ENCODE measurements at places on chromosomes 4 and X. TPM values are rescaled to one million over a fixed set of nuclear protein-coding genes. Genes with fewer than 3 reads are reported as not detected.

BCORL1 gene
- total RNA-seq = 0.28 TPM

RHOXF1 gene
- not detected for total RNA-seq

DNA sequence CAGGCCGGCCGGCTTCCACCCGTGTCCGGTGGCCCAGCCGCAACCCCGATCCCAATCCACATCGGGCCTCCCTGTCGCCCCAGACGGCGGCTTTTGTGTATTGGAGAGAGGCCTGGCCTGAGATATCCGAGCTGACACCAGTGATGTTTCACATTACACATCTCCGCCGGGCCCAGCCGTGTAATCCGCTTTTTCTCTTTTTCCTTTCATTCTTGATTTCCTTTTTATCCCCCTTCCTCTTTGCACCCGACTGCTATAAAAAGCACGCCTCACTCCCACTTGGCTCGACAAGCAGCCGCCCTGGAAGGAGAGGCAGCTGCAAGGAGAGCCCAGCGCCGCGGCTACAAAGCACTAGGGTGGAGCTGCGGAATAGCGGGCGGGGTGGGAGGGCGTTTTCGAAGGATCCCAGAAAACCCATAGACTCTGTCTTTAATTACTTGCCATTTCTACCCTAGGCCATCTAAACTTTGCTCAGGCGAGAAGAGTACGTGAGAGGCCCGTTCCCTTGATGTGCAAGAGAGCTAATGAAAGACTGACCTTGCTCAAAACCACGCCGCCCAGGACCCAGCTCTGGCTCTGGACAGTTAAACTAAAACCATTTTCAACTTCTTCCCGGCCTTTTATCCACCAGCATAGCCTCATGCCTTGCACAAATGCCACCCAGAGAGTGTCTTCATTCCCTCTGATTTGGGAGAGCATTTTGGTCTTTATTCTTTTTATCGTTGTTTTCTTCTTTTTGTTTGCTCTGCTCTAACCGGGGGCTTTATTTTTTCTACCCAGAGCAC lies 3.2 kb downstream of the PITX2 start:
- no peak for DNase-seq
- H3K27ac ChIP-seq = no peak overlapping the region
- no peaks in the 10 kb centered on the region for H3K4me1 ChIP-seq
- H3K27me3 ChIP-seq = peaks cover 78% of the 10 kb centered on the region
- H3K36me3 ChIP-seq = no peaks in the 10 kb centered on the region

DNA sequence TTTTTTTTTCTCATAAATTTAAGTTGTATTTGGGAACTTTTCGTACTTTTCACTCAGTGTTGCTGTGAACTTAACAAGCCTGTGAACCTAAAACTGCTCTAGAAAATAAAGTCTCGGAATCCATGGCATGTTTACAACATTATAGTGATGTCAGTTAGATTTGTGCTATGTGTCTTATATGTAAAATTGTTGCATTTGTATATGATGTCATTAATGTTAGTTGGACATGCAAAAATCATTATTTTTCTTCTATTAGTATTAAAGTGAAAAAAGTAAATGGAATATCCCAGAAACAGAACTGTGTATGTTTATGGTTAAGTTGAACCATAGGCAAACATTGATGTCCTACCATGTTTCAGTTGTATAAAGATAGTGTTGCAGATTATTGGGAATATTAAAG lies 85.2 kb downstream of the STIM2 start:
- no peaks in the 10 kb centered on the region for H3K36me3 ChIP-seq
- H3K4me1 ChIP-seq = no peaks in the 10 kb centered on the region
- H3K4me3 ChIP-seq = no peak overlapping the region
- no peak for DNase-seq
- H3K27me3 ChIP-seq = no peaks in the 10 kb centered on the region

DNA sequence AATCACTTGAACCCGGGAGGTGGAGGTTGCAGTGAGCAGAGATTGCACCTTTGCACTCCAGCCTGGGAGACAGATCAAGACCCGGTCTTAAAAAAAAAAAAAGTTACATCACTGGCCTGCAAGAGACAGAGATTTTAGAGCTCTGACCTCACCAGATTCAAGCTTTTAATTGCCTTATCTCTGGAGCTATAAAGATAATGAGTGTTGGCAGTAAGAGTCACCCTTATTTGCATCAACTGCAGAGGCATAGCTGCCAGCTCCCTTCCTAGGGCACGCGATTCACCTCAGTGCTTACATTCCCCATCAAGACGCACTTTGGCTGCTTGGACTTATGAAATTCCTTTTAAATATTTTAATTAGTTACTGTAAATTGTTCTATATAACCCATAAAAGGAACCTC lies 12.5 kb upstream of the SPATA4 start:
- no peak overlapping the region for H3K27ac ChIP-seq
- no peaks in the 10 kb centered on the region for H3K4me1 ChIP-seq
- H3K4me3 ChIP-seq = no peak overlapping the region
- H3K27me3 ChIP-seq = no peaks in the 10 kb centered on the region
- H3K36me3 ChIP-seq = no peaks in the 10 kb centered on the region
- DNase-seq = no peak

DNA sequence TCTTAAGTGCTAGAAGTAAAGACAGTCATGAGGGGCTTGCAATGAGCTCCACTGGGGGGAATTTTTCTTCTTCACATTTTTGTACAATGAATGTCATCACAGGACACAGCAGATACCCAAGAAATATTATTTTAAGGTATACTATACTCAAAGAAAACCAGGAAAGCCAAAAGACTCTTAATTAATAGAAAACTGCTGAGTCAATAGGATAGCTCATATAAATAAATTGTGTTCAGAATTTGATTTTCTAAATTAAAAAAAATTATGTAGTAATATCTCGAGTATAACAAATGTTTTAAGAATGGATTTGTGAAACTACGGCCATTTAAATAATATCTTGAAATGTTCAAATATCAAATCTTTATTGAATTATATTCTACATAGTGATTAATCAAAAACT lies 25.7 kb upstream of the CXCL8 start:
- DNase-seq = no peak
- H3K4me1 ChIP-seq = no peaks in the 10 kb centered on the region

- H3K4me1 ChIP-seq = no peaks in the 10 kb centered on the region
- DNase-seq = no peak
- no peak overlapping the region for H3K4me3 ChIP-seq
Observed at GRCh38 chr4:144901141-144901540, 196.9 kb downstream of the ANAPC10 start.

DNA sequence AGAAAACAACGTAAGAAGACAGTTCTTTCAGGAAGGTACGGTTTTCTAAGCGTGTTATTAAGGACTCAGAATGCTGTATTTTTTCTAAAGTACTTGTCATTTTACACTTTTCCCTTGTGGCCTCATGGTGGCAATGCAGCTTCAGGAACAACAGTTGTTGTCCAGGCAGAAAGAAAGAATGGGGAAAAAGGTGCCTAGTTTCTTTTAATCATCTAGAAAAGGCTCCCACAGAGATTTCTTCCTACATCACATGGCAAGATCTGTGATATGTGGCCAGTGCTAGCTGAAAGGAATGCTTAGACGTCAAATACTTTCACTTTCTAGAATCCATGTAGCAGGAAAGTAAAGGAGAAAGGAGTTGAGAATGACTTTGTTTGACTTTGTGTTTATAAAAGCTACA lies 49.0 kb upstream of the TRAM1L1 start:
- no peak overlapping the region for H3K4me3 ChIP-seq
- no peaks in the 10 kb centered on the region for H3K4me1 ChIP-seq
- no peak overlapping the region for H3K27ac ChIP-seq
- peak; percentile 84 for DNase-seq
- no peaks in the 10 kb centered on the region for H3K36me3 ChIP-seq
- H3K27me3 ChIP-seq = no peaks in the 10 kb centered on the region

DNA sequence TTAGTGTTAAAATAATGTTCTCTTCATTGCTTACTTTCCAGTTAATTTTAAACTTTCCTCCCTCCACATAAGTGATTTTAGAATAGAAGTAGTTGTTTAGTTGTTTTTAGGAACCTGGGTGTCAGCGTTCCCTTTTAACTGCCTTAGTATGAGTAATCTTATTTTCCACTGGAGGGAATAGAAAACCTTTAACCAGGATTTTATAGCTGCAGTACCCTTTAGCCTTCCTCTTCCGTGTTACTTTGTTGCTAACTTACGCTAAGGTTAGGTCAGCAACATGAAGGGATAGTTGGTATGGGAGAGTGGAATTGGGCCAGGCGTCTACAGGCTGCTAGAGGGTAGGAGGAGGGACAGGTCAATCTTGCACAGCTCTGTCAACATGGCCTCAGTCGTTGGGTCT lies 31.5 kb downstream of the SMS start:
- H3K27ac ChIP-seq = 0 out of 2 replicates have a peak overlapping the region, but pooled peaks have one; percentile 4
- H3K4me1 ChIP-seq = peaks cover 5% of the 10 kb centered on the region
- no peak overlapping the region for H3K4me3 ChIP-seq
- 0 out of 2 replicates have a peak, but pooled peaks cover 2% of the 10 kb centered on the region for H3K27me3 ChIP-seq
- DNase-seq = no peak
- H3K36me3 ChIP-seq = peaks cover 37% of the 10 kb centered on the region

- H3K4me1 ChIP-seq = no peaks in the 10 kb centered on the region
- peaks cover 5% of the 10 kb centered on the region for H3K36me3 ChIP-seq
- H3K27ac ChIP-seq = no peak overlapping the region
- DNase-seq = no peak
Observed at GRCh38 chrX:136015016-136015415, 29.8 kb downstream of the SLC9A6 start.

DNA sequence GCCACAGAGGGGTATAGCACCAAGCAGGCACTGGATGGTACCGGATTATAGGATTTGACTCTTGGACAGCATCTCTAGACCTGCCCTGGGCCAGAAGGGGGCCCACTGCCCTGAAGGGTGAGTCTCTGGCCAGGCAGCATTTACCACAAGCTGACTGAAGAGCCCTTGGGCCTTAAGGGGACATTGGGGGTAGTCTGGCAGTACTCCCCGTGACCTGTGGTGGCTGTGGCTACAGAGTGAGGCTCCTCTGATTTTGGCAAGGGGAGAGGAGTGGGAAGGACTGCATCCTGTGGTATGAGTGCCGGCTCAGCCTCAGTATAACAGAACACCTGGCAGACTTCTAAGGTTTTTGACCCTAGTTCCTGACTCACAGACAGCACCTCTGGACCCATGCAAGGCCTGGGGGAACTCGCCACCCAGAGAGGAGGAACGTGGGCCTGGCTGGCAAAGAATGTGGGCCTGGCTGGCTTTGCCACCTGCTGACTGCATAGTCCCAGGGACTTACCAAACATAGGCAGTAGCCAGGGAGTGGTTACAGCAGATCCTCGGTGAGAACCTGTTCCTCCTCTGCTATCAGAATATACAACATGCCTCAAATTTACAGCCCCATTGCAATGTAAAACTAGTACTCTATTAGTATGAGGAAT lies 48.1 kb downstream of the ABCB7 start:
- H3K4me3 ChIP-seq = no peak overlapping the region
- H3K27ac ChIP-seq = no peak overlapping the region
- H3K4me1 ChIP-seq = no peaks in the 10 kb centered on the region
- no peaks in the 10 kb centered on the region for H3K27me3 ChIP-seq
- no peak for DNase-seq

- H3K27me3 ChIP-seq = no peaks in the 10 kb centered on the region
- DNase-seq = peak; percentile 75
- no peaks in the 10 kb centered on the region for H3K36me3 ChIP-seq
- H3K4me1 ChIP-seq = no peaks in the 10 kb centered on the region
- no peak overlapping the region for H3K27ac ChIP-seq
Observed at GRCh38 chr4:132071815-132072214, 1077.3 kb upstream of the PCDH10 start.

- no peak overlapping the region for H3K4me3 ChIP-seq
- H3K27me3 ChIP-seq = no peaks in the 10 kb centered on the region
- no peak overlapping the region for H3K27ac ChIP-seq
- no peaks in the 10 kb centered on the region for H3K36me3 ChIP-seq
- H3K4me1 ChIP-seq = no peaks in the 10 kb centered on the region
- no peak for DNase-seq
Observed at GRCh38 chrX:151359931-151360871, 36.8 kb upstream of the VMA21 start.

DNA sequence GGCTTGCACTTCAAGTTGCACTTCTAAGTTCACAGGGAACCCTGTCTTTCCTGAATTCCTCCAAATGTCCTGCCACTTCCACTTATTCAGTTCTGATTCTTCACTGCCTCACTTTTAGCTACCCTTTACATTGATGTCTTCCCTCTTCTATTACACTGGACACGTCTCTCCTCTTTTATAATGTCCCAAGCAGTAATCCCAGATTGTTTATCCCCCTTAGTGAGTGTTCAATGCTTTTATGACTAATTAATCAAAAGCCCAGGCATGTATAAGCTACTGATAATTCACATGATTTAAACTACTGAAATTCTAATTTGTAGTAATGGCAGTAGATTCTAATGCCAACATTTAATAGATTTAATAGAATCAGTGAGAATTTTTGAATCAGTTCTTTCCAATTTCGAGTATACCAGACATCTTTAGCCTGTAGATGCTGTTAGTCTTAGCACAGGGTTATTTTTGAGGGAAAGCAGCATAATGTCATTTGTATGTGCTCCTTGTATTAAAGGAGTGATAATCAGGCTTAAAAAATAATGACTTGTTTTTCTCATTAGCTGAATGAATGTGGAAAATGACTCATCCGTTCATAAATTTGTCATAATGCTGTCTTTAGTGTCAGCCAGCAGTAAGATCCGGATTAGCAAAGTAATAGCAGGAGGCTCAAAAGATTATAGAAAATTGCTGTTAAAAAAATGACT lies 703.1 kb downstream of the CENPC start:
- H3K36me3 ChIP-seq = no peaks in the 10 kb centered on the region
- H3K4me3 ChIP-seq = no peak overlapping the region
- no peaks in the 10 kb centered on the region for H3K4me1 ChIP-seq
- H3K27ac ChIP-seq = no peak overlapping the region

- H3K27ac ChIP-seq = no peak overlapping the region
- no peaks in the 10 kb centered on the region for H3K4me1 ChIP-seq
- no peaks in the 10 kb centered on the region for H3K27me3 ChIP-seq
- H3K4me3 ChIP-seq = no peak overlapping the region
- no peak for DNase-seq
- H3K36me3 ChIP-seq = no peaks in the 10 kb centered on the region
Observed at GRCh38 chr4:133081246-133081645, 67.8 kb upstream of the PCDH10 start.

GRCh38 chr4:168618577-168619265 lies 121.9 kb downstream of the PALLD start:
- peak overlapping the region; percentile 13 for H3K27ac ChIP-seq
- DNase-seq = peak; percentile 84
- no peaks in the 10 kb centered on the region for H3K36me3 ChIP-seq
- peaks cover 33% of the 10 kb centered on the region for H3K4me1 ChIP-seq

- no peak overlapping the region for H3K27ac ChIP-seq
- DNase-seq = peak; percentile 2
- no peaks in the 10 kb centered on the region for H3K36me3 ChIP-seq
- H3K4me1 ChIP-seq = no peaks in the 10 kb centered on the region
Observed at GRCh38 chrX:1807301-1807731, 192.5 kb downstream of the ASMT start.

GRCh38 chr4:24003496-24003895 lies 113.6 kb upstream of the PPARGC1A start:
- H3K27ac ChIP-seq = no peak overlapping the region
- DNase-seq = no peak
- H3K4me3 ChIP-seq = no peak overlapping the region
- peaks cover 1% of the 10 kb centered on the region for H3K4me1 ChIP-seq

XG gene
- under 0.01 TPM for total RNA-seq

GRCh38 chr4:84403656-84404055 lies 95.4 kb downstream of the NKX6-1 start:
- H3K27ac ChIP-seq = no peak overlapping the region
- no peaks in the 10 kb centered on the region for H3K36me3 ChIP-seq
- no peak for DNase-seq
- H3K4me3 ChIP-seq = no peak overlapping the region
- H3K4me1 ChIP-seq = no peaks in the 10 kb centered on the region

All from IMR-90 (cell line).